Vagina (tissue), 2 donors: ENCODE measurements at places on chromosomes 16 and 17.
A peak's percentile ranks its signal among the peaks of the same experiment; 100 is the strongest.

DNA sequence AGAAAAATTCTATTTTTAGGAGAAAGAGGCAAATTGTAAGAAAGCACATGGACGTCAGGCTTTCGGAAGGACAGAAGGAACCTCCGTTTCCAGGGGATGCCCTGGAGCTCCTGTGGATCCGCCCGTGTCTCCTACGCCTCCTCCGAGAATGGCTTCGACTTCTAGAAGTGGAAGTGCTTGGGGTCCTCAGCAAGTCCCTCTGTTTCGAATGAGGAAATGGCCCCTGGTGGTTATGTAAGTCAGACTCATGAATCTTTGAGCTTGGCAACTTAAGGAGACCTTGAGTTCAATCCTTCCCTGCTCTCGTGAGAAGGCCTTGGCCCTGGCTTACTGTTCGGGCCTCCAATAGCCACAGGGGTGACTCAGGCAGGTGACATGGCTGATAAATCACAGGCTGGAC is 38.9 kb downstream of the COX4I1 start:
- no peak for DNase-seq

DNA sequence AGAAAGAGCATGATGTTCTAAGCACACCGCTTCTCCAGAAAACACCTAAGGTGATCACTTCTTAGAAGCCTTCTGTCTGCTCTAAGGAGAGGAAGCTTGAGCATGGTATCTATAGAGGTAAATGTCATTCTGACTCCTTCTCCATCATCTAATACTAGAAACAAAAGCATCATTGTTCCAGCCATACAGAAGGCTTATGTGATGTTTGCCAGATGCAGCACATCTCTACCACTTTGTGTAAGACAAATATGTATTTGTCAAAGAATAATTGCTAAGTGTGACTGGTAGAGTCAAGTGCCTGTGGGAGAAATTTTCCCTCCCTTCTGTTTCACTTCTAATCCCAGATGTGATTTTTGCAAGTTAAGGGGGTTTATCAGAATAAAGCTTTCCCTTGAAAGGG is 217.1 kb downstream of the HS3ST3A1 start:
- no peak for DNase-seq

DNA sequence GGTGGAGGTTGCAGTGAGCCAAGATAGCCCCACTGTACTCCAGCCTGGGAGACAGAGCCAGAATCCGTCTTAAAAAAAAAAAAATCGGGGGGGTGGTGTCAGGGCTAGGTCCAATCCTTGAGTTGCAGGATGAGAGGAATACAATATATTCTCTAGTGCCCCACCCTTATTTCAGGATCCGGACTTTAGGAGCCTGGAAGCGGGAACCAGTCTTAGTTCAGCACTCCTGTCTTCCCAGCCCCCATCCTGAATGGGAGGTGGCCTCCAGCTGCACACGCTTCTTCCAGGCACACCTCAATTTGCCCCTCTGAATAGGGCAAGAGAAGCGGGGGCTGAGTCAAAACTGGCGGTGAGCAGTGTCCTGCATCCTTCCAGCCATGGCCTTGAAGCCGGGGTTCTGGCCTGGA is 1.6 kb downstream of the FHOD1 start:
- no peak for DNase-seq

GRCh38 chr17:31294820-31295488 is 2.1 kb downstream of the OMG start:
- DNase-seq: no peak

DNA sequence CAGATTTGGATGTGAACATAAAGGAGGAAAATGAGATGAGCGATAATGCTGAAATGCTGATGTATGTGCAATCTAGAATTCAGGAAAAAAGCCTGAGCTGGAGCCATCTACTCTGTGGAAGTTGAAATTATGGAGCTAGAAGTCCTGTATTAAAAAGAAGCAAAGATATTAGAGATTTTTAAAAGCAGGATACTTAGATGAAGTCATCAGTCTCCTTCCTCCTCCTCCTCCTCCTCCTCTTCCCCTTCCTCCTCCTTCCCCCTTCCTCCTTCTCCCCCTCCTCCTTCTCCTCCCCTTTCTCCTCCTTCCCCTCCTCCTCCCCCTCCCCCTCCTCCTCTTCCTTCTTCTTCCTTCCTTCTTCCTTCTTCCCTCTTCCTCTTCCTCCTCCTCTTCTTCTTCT is 823.8 kb upstream of the CA10 start:
- DNase-seq: no peak

DNA sequence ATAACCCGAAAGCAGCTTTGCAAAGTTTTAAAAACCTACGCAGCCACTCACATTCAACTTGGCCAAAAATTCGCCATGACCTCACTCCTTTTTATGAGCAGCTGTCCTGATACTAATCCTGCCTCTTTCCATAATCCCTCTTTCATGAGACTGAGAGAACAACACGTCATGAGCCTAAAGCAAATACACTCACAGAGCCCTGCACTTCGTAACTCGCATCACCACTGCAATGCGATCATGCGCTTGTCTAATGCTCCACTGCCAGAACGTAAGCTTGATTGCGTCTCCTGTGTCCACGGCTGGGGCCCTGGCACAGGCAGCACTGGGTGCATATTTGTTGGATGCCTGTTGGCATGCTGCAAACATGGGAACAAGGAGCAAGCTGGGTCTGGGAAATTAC is 36.2 kb downstream of the CDRT4 start:
- DNase-seq: peak; percentile 93

- DNase-seq: no peak
Observed at GRCh38 chr17:76417499-76418143, 33.2 kb downstream of the SPHK1 start.

- no peak for DNase-seq
Observed at GRCh38 chr16:23365602-23366240, 63.6 kb downstream of the SCNN1B start.

DNA sequence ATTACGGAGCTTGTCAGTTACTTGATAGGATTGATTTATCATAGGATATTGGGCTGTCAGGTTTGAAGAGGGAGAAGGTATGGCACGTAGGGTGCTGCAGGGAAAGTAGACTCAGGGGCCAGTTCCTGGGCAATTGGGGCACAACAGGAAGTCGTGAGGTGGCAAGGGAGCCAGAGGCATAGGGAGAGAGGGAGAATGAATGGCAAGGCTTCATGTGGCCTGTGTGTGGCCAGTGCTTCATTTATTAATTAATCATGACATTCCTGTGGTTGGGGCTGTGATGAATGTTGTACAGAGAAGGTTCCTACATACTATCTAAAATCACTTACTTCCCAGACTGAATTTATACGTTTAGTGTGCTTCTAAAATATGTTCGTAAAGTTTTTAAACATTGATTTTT is 19.3 kb downstream of the MFSD11 start:
- DNase-seq: no peak

- no peak for DNase-seq
Observed at GRCh38 chr16:81485824-81486539, 41.4 kb downstream of the CMIP start.

- no peak for DNase-seq
Observed at GRCh38 chr17:35489944-35490343, 41.4 kb upstream of the SLFN13 start.

DNA sequence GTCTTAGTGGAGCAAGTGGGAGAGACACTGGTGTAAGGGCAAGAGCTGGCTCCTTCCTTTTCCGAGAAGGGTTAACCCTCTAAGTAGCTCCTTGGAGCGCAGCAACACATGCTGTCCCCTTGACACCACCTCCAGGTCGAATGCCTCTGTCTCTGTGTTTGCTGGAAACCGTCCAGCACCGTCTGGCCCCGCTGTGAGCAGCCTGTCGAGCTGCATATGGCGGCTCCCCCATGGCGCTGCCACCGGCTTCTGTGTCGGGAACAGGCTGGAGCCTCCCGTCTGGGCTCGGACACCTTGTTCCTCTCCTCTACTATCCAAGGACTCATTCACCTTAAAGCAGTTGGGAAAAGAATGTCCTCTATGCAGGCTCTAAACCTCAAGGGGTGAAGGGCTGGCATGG is 28.9 kb upstream of the WSCD1 start:
- no peak for DNase-seq

- DNase-seq: no peak
Observed at GRCh38 chr17:13359774-13360173, 242.0 kb downstream of the HS3ST3A1 start.

GRCh38 chr17:64779376-64780095 is 117.4 kb upstream of the SMURF2 start:
- no peak for DNase-seq

GRCh38 chr16:84476401-84476800 is 28.1 kb downstream of the MEAK7 start:
- no peak for DNase-seq

DNA sequence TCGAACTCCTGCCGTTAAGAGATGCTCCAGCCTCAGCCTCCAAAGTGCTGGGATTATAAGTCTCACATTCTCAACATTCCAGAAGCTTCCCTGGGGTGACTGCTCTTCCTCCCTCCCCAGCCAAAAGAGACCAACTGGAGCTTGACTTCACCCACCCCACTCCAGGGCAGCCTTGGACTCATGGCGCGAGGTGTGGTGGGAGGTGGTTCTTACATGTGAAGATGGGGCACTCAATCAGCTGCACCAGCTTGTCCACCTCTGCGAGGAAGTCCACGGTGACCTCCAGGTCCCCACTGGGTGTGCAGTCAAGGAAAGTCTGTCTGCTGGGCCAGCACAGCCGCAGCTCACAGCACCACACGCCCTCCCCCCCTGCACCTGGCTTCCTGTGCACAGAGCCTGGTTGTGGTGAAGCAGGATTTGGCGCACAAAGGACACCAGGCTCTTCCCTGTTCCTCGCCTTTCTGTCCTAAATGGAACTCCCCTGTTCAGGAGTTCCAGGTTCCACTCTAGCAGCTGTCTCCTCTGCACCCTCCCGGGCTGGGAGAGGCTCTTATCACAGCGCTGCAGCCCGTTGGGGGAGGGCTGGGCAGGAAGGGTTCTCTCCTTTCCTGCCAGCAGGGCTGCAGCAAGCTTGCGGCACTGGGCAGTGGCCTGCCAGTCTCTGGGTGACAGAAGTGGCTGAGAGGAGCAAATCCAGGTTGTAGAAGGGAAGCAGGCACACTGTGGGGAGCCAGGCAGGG is 9.6 kb upstream of the MTSS2 start:
- DNase-seq: no peak

- DNase-seq: no peak
Observed at GRCh38 chr17:74818291-74818938, 41.3 kb downstream of the GRIN2C start.

DNA sequence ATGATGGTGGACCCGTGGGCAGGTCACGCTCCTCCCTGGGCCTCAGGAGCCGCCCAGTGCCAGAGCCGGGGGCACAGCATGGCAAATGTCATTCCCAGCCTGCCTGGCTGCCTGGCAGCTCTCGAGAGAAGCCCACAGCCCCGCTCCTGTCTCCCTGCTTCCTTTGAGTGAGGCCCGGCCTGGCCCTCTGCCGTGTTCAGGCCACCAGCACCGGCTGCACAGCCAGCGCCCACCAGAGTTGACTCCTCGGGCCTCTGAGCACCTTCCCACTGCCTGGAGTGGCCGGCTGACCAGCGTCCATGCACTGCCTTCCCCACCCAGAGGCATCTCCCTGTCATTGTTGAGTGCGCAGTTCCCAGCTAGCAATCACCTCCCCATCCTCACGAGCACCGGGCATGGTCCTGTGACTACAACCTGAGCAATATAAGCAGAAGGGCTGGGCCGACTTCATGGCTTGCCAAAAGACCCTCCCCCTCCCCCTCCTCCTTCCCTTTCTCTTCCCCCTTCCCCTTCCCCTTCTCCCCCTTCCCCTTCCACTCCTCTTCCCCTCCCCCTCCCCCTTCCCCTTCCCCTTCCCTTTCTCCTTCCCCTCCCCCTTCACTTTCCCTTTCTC is 11.9 kb upstream of the SLC38A10 start:
- no peak for DNase-seq

DNA sequence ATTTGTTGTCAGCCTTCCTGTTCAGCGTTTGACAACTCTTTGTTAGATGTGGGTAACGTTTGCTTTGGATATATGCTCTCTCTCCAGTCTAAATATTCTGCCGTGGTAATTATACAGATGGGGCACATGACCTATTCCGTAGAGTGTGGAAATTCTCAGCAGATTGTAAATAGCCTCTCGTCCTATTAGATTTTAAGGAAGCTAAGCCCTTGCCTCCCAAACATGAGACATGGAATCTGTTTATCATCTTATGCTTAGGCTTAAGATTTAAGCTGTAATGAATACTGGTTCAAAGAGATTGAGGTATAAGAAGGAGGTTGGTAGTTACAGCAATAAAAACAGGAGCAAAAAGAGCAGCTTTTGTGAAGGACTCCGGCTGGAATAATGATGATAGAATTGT is 87.4 kb downstream of the RBFOX1 start:
- DNase-seq: no peak

- DNase-seq: no peak
Observed at GRCh38 chr17:67311575-67311974, 54.8 kb downstream of the PSMD12 start.

GRCh38 chr16:54931120-54932014 is 702 bp downstream of the IRX5 start:
- DNase-seq: no peak

GRCh38 chr17:30112794-30113193 is 3.8 kb upstream of the NSRP1 start:
- no peak for DNase-seq

DNA sequence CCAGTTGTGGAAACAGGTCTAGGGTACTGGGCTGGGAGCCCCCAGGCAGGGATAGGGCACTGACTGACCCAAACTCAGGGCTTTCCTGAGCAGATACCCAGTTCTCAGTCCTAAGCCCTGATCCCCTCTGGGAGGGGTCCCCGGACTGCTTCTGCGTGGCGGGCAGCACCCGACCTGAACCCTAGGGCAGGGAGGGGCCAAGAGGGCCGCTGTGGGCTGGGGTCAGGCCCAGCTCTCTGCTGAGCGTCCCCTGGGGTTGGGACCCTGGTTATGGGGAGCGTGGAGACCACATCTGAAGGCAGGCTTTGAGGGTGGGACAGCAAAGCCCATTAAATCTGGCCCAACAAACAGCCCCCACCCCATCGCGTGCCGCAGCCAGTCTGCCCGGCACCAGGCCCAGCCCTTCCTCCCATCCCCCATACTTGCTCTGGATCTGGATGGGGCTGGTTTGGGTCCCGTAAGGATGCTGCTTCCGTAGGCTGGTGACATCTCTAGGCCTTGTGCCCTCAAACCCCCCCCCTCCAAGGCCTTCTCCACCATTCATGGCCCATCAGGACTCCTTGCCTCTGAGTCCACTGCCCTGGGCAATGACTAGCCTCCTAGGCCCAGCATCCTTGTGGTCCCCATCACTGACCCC is 691 bp upstream of the FAM83G start:
- DNase-seq: no peak

DNA sequence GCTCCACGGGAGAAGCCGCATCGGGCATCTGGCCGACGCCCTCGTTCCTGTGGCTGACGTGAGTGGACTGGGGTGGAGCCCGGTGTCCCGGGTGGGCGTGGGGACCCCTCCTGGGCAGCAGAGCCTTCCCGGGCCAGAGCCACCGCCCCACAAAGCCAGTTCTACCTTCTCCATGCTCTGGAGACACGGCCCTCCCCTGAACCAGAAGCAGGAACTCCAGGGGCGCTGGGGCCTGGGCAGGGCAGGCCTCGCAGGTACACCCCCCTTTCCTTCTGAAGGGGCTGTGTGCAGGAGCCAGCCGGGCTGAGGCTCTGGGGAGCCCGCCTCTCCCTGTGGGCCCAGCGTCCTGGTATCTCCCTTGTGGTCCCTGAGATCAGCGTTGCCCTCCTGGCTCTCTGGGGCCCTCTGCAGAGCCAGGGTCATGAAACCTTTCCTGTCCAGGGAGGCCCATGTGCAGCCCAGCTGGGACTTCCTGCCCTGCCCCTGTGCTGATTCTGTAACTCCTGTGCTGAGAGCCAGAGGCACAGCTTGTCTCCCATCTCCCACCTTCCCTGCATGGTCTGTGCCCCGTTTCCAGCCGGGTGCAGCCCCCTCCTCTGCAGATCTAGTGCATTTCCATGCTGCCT is 6.5 kb downstream of the PIGQ start:
- DNase-seq: no peak

- no peak for DNase-seq
Observed at GRCh38 chr17:75155191-75155601, 884 bp upstream of the JPT1 start.

GRCh38 chr17:76843703-76844484 is 24.3 kb upstream of the MGAT5B start:
- DNase-seq: no peak
